ENCODE measurements at places on chromosomes 11 and 22.

- no peak for DNase-seq
Measured at GRCh38 chr11:77065878-77066228, 918 bp upstream of the CAPN5 start.

DNA sequence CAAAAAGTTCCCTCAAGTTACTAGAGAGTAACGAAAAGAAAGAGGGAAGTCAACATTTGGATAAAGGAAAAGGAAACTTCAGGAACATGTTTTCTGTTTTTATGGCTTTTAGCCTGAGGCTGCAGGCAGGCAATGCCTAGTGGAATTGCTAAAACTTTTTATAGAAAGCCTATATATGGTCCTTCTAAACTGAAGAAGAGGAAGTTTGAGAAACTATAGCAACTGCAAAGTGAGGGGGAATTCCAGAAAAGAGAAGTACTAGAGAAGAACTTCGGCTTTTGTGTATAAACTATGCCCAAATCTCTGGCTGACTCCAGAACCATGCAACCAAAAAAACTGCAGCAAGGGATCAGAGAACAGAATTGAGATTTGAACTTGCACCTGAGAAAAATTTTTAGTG is 74.3 kb upstream of the ARHGAP42 start:
- DNase-seq, result no peak

DNA sequence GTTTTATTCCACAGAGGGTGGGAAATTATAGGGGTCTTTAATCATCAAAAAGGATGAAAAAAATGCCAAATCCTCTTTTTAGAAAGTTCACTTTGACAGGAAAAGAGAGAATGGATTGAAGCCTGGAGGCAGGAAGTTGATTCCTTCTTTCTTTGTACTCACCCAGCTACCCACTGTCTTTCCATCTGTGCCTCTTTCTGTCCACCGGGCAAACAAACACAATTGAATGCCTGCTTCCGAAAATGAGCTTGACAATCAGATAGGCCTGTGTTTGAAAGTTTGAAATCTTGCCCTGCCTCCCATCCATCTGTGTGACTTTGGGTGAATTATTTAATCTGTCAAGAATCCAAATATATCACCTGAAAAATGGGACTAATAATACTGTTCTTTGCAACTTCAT is 81.1 kb downstream of the SCN3B start:
- no peak for DNase-seq

DNA sequence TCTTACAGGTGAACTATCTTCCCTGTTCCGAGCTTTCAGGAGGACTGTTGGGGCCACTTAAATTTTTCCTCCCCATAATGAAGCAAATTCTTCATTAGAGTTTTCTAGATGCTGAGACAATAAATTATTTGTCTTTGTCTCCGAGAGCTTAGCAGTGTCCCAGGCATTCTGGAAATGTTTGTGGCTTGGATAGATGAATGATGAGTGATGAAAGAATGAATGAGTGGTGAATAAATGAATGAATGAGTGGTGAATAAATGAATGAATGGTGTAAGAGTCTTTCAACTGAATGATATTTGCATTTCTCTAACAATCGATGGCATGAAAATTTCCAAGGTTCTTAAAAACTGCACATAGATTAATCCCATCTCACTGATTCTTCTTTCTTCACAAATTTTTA is 52.8 kb downstream of the AHNAK start:
- no peak for DNase-seq

- DNase-seq, result no peak
Measured at GRCh38 chr11:14908214-14908880, 16.3 kb upstream of the CYP2R1 start.

DNA sequence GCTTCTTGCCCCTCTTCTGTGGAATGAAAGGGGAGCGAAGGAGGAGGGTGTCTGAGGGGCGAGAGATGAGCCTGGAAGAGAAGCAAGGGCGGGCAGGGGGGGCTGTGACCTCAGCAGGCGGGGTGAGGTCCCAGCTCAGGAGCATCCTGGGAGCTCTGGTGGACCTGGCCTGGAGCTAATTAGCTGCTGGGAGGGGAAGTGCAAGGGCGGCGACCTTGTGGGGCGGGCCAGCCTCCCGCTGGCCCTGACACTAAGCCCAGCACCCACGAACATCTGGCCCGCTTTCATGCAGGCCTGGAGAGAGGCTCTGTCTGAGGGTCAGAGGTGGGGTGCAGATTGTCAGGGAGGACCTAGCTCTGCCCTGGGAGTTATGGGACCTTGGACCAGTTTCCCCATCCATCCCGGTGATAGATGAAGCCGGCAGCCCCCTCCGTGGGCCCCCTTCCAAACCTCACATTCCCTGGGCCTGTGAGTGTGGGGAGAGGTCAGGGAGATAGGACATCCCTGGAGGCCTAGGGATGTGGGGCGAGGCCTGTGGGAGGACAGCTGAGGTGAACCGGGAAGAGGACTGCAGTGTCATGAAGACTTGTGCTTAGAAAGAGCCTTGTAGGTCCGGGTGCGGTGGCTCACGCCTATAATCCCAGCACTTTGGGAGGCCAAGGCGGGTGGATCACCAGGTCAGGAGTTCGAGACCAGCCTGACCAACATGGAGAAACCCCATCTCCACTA is 28.5 kb upstream of the CD82 start:
- DNase-seq, result no peak

DNA sequence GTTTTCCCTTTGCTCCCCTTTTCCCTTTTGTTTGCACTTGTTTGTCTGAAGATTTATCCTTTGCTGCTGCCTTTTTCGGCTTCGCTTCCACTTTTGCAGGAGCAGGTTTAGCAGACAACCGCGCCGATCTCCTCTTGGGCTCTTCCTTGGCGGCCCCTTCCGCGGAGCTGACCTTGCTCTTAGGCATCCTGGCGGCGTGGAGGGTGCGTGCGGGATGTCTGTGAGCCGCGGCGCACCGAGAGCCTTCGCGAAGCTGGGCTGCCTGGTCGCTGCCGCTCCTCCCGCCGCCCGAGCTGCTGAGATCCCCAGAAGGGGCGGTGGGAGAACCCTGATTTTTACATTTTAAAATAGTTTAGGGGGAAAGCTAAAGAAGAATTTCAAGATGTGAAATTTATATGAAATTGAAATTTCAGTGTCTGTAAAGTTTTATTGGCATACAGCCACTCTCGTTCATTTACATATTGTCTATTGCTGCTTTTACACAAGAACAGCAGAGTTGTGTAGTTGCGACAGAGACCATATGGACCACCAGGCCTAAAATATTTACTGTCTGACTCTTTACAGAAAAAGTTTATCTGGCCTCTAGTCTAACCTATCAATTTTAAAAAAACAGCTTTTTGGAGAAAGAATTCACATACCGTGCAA is 105.2 kb upstream of the RRM1 start:
- DNase-seq, result no peak

DNA sequence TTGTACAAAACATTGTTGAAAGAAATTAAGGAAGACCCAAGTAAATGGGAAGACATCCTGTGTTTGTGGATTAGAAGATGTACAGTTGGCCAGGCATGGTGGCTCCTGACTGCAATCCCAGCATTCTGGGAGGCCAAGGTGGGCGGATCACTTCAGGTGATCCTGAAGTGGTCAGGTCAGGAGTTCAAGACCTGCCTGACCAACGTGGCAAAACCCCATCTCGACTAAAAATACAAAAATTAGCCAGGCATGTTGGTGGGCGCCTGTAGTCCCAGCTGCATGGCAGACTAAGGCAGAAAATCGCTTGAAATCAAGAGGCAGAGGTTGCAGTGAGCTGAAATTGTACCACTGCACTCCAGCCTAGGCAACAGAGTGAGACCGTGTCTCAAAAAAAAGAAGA is 62.0 kb upstream of the SEPTIN5 start:
- no peak for DNase-seq

- no peak for DNase-seq
Measured at GRCh38 chr22:41000941-41001721, 50.0 kb downstream of the RBX1 start.

GRCh38 chr11:19779740-19780139 is 67.1 kb downstream of the NAV2 start:
- DNase-seq, result no peak

- DNase-seq, result no peak
Measured at GRCh38 chr11:108912581-108912980, 247.7 kb downstream of the DDX10 start.

- DNase-seq, result no peak
Measured at GRCh38 chr22:49569286-49570031, 258.2 kb downstream of the BRD1 start.

DNA sequence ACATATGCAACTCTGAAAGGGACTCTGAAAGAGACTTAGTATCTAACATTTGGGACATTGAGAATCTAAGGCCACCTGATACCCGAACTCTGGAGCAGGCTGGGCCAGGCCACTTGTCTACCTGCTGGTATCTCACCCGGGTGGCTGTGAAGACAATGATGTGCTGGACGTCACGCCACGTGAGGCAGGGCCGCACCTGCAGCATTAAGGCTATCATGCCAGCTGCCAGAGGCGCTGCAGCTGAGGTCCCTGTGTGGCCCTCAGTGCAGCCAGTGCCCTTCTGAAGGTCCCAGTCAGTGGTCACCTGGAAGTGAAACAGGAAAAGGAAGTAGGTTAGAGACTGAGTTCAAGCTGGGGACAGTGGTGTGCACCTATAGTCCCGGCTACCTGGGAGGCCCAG is 12.4 kb downstream of the PCSK7 start:
- DNase-seq, result no peak

- no peak for DNase-seq
Measured at GRCh38 chr11:34105957-34106504, 602 bp downstream of the NAT10 start.

GRCh38 chr11:12066799-12067508 is 43.4 kb upstream of the MICAL2 start:
- DNase-seq, result no peak

- DNase-seq, result no peak
Measured at GRCh38 chr11:103534959-103535358, 425.7 kb downstream of the DYNC2H1 start.

- DNase-seq, result no peak
Measured at GRCh38 chr22:19937616-19938473, 3.7 kb upstream of the COMT start.

DNA sequence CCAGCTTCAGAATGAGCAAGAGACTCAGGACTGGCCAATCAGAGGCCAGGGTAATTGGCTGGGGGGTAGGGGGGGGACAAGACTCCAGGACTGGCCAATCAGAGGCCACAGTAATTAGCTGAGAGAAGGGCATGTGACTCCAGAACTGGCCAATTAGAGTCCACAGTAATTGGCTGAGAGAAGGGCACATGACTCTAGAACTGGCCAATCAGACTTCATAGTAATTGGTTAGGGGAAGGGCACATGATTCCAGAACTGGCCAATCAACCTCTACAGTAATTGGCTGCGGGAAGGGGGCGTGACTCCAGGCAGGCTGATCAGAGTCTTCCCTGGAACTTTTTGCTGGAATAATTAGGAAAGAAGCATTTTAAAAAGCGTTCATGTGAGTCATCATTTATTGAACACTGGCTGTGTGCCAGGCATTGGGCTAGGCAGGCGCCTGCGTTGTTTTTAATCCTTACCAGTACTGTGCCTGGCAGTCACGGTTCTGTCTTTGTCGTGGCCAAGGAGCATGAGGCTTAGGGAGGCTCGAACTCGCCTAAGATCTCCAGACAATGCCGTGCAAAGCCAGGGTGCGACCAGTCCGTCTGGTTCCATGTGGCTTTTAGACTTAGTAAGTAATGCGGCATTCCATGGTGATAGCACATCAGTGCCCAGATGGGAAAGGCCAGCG is 508.1 kb downstream of the TBC1D22A start:
- no peak for DNase-seq

DNA sequence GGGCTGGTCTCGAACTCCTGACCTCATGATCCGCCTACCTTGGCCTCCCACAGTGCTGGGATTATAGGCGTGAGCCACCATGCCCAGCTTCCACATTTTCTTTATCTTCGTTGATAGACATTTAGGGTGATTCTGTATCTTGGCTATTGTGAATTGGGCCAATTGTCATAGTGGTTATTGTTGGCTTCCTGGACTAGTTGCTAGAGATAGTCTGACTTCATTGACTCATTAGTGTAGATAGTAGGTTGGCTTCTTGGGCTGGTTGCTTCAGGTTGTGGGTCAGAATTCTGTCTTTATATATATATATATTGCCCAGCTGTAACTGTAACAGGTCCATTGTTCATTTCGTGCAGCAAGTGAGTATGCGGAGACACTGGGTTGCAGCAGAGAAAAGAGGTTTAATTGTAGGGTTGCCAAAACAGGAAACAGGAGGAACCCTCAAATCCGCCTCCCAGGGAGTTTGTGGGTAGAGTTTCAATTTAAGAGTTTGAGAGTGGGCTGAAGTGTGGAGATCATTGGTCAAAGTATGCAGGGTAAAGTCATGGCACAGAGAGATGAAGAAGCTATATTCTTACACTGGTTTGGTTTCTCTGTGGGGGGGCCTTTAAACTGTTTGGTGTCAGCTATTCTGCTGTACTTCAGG is 22.0 kb downstream of the ATG13 start:
- no peak for DNase-seq

GRCh38 chr11:30016588-30017363 is at the start of gene KCNA4:
Gene KCNA4, minus strand, starts transcription at chr11:30017030. Its CDS starts 4,352 bp downstream, at chr11:30012678.
- DNase-seq, result no peak

DNA sequence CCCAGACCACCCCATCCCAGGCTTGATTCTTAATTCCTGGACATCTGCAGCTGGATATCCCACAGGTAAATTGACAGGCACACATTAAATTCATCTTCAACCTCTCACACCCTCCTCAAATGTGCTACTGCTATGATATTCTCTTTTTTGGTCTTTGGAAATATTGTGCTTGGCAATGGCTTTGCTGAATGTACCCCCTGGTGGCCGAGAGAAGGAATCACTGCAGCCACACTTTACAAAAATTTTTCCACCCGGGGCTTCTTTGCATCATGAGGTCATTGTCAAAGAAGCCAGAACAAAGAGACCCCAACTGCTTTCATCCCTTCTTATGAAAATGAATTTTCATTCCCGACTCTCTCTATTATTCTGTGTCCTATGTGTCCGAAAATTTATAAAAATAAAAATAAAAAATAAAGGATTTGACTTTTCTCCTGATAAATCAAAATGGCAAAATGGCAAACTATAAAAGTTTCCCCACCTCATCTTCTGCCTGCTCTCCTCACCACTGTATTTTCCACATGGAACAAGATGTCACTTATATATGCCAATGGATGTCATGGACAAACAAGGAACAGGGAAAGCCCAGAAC is 15.0 kb upstream of the CYB5R2 start:
- no peak for DNase-seq

DNA sequence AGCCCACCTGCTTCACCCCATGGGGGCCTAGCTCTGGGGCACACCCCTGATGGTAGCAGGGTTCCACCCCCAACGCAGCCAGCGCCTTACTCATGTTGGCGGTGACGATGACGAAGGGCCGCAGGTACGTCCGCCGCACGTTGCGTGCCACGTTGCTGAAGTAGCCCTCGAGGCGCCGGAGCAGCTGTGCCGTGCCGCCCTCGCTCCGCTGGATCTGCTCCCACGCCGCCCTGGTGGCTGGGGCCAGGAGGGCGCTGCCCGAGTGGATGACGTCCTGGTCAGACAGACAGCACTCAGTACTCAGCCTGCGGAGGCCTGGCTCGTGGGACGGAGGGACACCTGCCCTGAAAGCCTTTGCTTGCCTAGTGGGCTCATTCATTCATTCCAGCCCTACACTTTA is 50.8 kb downstream of the TRMU start:
- no peak for DNase-seq

DNA sequence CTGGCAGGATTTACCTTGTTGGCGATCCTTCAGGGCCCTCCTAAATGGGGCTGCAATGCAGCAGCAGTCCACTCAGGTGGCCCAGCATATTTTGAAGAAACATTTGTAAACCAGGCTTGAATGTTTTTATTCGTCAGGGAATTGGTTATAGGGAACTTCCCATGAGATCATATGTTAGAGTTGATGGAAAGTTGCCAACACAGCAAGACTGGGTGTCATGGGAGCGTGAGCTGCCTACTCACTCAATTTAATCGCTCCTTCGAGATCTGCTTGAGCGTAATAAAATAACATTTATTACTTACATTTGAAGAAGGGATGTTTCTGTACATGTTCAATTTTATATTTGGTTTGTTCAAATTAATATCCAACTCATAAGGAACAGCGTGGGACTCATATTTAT is 19.4 kb downstream of the OR2AT4 start:
- peak; percentile 8 for DNase-seq

Data from epithelial cell of prostate (primary cell).